Left colon (tissue), 2 donors: ENCODE measurements at places on chromosomes 16 and 17. TPM values are rescaled to one million over a fixed set of nuclear protein-coding genes. Genes with fewer than 3 reads are reported as not detected.

The SLC22A31 gene
- 0.34 TPM for total RNA-seq

The KIFC3 gene
- total RNA-seq, result 5.6 TPM

- peak; percentile 93 for DNase-seq
These were observed 5.4 kb downstream of the MYO1C start for GRCh38 chr17:1486802-1487695.

DNA sequence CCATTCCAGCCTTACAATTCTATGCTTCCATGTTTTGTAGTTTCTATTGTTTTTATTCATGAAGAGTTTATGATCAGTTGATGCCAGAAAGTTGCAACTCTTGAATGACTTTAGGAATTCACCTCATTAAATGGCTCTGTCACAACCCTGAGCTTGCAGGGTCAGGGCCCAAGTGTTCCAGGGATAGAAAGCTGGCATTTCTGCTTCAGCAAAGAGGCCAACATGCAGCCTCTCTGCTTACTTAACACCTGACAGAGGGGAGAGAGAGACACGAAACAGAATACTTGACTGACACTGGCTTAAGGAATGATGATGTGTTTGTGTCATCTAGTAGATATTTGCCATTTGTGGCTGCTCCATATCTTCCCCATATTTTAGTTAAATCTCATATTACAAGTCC is 328.1 kb downstream of the CA10 start:
- DNase-seq, result no peak

DNA sequence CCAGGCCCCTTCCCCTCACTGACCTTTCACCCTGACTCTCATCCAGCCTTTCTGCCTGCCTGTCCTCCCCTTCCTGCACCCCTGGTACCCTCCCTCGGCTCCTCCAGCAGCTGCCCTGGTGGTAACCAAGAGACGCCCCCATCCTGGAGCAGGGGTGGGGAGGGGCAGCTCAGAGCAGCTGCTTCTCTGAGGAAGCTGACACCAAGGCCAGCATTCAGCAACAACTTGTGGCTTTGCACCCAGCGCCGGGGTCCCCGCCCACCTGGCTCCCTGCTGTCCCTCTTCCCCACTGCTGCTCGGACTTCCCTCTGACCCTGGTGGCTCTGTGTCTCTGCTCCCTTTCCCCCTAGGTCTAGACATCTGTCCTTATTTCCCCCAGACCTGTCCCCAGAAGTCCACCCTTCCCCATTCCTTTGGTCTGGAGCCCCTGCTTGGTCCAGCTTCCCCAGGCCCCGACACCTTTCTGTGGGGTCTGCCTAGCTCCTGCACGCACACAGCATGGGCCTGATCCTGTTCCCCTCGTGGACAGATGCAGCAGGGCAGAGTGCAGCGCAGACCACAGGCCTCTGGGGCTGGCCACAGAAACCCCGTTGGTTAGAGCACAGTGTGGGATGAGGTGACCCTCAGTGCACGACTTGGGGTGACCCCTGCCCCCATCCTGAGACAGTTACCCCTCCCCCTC is 1.2 kb upstream of the ATP2A1 start:
- no peak for DNase-seq

DNA sequence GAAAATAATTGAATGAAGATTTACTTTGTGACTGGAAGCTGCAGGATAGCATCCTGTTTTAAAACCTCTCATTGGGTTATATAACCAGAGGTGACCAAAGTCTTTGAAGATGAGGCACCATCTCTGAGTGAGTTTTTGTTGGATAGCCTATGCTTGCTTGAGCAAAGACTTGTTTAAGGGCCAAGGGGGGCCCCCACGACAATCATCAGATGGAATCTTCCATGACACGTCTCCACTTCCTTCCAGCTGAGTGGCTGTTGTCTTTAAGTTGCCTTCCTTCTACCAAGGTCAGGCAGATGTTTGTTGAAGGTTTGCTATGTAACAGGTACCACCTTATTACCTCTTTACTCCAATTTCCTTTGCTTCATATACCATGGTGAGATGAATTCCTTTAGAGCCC is 188.8 kb downstream of the PRKCA start:
- DNase-seq, result no peak

DNA sequence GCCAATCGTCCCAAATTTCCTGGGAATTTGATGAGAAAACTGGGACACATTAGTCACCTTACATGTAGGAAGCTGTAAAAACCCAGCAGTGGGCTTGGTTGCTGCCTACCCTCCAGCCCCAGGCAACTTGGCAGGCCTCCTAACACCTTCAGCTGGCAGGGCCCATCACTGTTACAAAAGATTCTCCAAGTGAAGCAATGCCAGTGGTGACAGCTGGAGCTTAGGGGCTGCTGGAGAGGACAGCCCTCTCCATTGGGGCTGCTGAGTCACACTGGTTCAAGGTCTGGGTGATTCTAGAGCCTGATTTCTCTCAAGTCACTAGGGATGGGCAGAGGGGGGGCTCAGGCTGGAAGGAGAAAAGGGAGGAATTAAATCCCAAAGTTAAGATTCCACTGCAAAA is 180.6 kb downstream of the COPRS start:
- no peak for DNase-seq

- peak; percentile 84 for DNase-seq
These were observed 29.3 kb downstream of the MXRA7 start for GRCh38 chr17:76681222-76682137.

DNA sequence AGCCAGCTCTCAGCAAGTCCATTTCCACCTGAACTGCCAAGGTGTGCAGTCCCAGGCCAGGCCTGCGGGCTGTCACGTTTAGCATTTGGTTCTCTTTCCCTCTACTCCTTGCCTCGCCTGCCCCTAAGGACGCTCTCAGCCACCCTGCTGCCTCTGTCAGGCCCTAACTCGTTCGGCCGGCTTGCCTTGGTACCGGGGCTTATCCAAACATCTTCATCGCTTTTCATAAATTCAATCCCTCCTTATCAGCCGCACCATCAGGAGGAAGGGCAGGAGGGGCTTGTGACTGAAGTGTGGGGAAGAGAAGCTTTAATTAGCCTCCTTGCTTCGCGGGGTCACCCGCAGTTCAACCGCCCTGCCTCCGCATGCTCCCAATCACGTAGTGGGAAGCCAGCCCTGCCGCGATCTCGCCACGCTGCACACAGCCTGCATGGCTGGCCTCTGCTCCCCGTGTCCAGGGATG is 231.1 kb downstream of the SOX9 start:
- no peak for DNase-seq

DNA sequence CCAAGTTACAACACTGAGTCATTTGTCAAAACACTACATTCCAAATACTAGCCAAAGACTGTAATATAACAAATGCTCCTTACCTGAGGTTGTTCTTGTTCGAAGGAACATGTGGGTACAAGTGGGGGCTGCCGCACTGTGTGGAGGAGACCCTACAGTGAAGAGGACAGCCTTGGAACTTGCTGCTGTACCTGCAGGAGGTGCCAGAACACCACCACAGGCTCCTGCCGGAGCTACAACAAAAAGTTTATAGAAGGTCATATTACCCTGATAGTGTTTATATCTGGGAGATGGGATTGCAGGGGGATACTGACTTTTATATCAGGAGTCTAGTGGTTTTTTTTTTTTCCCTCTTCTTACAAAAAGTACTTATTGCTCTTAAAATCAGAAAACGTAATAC is 37.8 kb upstream of the ALDH3A1 start:
- no peak for DNase-seq

GRCh38 chr16:75811020-75811634 is 84.8 kb upstream of the CPHXL start:
- DNase-seq, result no peak
